ENCODE measurements at places on chromosomes 12 and 14.

GRCh38 chr14:101590062-101590461 lies 28.8 kb downstream of the DIO3 start:
- no peak for DNase-seq

DNA sequence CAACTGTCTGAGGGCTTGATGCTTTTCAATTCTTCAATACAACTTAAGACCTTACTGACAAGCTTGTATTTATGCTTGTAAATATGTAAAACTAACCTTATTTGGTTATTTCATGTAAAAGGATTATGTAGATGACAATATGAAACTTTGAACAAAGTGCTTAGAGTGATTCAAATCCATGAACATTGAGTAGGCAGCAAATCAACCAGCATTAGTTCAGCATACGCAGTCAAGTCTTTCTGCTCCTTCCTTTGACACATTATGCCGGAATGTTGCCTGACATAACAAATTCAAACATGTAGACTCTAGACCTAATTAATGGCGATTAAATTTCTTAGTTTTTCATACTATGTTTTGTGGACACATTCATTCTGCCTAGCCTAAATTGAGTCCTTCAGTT lies 105.2 kb downstream of the FGD4 start:
- DNase-seq, result no peak

DNA sequence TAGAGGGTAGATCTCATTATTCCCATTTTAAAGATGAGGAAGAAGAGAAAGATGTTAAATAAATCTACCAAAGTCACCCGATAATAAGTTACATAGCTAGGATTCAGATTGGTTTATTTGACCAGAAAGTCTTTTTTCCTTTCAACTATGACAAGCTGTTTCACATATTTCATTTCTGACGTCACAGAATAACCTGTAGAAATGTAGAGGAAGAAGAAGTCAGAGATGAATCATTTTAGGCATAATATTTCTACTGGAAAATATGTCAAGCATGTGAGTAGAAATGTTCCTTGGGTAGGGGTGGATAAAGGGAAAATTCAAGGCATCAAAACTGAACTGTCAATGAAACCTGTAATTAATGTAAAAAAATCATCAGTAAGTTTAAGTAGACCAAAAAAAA lies 107.0 kb downstream of the MGST1 start:
- DNase-seq, result no peak

DNA sequence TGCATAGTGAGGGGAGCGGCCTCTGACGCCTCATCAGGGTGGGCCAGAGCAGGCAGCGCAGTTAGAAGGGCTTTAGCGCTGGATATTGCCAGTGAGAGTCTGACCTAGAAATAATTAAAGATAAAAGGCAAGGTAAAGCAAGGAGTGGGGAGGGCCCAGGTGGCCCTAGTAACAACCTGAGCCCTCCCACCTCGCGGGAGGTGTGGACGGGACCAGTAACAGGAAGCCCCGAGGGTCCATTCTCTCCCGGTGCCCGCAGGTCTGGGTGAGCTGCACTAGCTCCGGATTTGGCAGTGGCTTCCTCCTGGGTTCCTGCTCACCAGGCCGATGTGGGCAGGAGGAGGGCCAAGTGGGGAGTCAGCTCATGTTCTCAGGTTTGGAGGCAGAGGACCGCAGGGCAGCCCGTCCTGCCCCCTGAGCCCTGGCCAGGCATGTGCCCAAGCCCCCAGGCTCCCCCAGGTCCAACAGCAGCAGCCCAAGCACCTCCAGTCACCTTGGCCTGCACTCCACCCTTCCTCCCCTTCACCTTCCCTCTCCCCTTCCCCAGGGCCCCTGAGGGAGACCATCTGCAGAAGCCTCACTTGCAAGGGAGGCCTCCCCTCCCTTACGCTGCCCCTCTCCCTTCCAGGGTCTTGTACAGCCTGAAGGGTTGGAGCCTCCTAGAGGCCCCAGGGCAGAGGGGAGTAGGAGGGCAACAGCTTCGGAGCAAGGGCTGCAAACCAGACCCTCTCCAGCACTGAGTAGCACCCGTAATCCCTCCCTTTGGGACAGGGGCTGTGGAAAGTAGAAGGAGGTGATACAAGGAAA lies 144.3 kb upstream of the FKBP4 start:
- no peak for DNase-seq

DNA sequence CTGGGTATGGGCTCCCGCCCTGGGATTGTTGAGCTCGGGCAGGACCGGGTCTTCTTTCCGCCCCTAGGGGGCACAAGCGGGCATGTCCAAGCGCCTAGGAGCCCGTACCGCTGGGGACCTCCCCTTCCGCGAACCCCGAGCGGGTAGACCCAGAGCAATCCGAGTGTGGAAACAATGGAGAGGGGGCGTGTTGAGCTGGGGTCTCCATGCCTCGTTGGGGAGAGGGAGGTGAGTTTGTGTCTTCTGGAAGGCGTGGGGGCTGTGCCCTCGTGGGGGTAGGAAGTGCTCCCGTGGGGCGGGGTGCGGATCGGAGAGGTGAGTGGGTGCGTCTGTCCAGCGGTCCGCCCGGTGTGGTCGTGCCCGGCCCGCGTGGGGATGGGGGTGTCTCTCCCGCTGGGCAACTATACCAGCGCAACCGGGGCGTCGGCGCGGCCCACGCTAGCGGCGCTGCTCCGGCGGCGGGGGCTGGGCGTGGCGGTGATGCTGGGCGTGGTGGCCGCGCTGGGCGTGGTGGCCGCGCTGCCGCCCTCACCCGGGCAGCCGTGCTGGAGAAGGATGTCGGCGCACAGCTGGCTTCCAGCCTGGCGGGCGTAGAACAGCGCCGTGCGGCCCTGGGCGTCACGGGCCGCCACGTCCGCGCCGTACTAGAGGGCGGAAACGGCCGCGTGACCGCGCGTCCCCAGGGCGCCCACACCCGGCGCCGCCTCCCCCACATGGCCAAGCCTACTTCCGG lies 12.2 kb downstream of the AGAP2 start:
- no peak for DNase-seq

Measured in stimulated activated CD8-positive, alpha-beta memory T cell treated with anti-CD3 and anti-CD28 coated beads, Interleukin-15, amount 100 ng/mL, for 48 hours (primary cell).